ENCODE measurements at places on chromosomes 12 and 14.

DNA sequence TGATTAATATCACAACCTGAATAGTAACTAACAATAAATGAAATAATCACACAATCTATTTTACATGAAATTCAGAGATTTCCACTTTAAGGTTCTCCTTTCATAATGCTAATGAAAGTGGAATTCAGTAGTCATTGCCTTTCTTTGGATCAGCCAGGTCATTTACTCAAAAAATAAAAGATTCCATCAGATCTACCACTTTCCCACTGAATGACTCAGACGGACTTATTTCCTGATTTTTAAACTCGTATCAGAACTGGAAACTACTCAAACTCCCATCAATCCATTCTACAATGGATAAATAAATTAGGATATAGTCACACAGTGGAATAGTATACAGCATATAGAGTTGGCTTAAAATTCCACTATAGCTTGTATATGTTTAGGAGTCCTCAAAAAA, 237.1 kb downstream of the MED13L start:
- DNase-seq = no peak

GRCh38 chr14:23181453-23181852, 2.0 kb downstream of the SLC7A8 start:
- no peak for DNase-seq

DNA sequence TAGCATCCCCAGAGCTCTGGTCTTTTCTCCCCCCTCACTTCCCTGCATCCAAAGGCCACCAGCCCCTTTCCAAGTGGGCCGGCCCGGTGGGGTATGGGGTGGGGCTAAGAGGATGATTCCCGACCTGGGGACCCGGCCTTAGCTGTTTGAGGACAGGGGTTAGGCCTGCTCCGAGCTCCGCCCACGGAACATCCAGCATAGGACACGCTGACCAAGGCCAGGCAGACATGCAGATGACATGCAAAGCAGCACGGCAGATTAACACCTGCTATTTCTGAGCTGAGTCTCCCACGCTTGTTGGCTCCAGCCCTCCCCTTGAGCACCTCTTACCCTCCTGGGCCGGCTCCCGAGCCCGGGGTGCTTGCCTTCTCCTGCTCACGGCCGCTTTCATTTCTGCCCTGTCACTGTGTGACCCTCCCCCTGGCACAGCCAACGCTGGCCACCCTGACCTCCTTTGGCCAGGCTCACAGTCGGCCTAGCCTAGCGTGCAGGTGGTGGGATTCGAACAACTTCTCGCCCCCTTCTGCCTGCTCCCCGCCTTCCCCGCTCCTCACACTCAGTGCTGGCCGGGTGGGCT, 40.2 kb downstream of the TEAD4 start:
- DNase-seq = no peak

GRCh38 chr12:80469681-80470080, 25.6 kb downstream of the PTPRQ start:
- DNase-seq = no peak

DNA sequence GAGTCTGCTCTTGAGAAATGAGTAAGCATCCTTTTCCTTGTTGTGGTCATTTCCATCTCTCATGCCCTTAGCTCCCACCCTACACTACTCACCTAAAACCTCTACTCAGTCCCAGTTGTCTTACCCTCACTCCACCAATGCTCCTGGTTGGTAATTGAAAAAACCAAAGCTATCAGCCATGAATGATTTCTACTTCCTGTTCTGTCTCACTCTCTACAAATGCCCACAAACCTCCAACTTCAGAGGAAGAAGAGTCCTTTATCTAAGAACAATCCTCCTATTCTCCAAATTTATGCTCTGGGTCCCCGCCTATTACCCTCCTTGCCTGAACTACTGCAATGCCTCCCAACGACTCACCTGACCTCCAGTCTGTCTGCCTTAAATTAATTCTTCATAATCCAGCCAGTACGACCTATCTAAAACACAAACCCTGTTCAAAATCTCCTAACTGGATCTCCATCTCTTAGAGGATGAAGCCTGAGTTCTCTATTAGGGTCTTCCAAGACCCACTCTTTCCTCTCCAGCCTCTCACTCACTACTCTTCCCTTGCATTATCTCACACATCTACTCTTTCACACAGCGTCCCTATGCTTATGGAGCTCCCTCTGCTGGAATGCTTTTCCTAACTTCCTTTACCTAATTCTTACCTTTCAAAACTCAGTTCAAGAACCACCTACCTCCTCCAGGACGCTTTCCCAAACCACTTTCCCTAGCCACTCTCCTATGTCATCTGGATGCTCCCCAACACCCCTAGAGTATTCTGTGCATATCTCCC, 2.2 kb downstream of the DHRS1 start:
- DNase-seq = no peak
